ENCODE measurements at places on chromosomes 2 and 18. TPM values are rescaled to one million over a fixed set of nuclear protein-coding genes. Genes with fewer than 3 reads are reported as not detected.

GRCh38 chr2:63053889-63054602, 3.4 kb downstream of the OTX1 start:
- no peak for DNase-seq

GRCh38 chr2:48221846-48222516, 308.0 kb upstream of the STON1 start:
- DNase-seq, result no peak

GRCh38 chr18:48055351-48055750, 124.9 kb upstream of the SMAD2 start:
- DNase-seq, result no peak

GRCh38 chr2:180291060-180291459, 284.0 kb upstream of the CWC22 start:
- no peak for DNase-seq

DNA sequence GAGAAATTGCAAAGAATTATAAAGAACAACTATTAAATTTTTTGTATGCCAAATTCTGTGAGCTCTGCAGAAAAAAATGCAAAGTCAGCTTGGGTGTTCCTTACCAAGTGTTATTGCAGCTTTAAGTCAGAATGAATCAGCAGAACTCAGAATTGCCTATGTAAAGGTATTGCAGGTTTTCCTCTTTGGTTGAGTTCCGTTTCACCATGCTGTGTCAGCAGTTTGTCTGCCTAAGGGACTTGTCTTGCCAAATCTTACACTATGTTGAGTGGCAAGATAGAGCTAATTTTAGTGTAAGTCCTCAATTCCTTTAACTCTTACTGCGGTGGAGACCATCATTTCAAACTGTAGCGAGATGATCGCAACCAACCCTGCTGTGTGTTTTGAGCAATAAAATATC, 38.8 kb downstream of the ADAM23 start:
- DNase-seq, result no peak

- DNase-seq, result no peak
Observed at GRCh38 chr2:201072201-201072530, 365 bp downstream of the NDUFB3 start.

DNA sequence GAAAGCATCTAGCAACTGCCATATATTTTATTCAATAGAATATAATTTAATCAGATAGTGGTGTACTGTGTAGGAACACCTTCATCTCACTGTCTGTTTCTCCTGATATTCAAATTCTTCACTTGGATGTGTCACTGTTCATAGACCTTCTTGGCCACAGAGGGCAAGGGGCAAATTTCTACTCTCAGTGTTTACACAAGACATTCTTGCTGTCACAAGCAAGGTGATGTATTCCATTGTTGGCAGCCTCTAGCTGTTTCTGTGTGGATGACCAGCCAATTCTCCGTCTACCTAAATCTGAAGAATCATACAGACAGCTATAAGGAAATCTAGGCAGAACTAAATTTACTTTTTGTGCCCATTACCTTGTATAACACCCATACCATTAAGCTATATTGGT, 948.3 kb downstream of the CNTNAP5 start:
- no peak for DNase-seq

DNA sequence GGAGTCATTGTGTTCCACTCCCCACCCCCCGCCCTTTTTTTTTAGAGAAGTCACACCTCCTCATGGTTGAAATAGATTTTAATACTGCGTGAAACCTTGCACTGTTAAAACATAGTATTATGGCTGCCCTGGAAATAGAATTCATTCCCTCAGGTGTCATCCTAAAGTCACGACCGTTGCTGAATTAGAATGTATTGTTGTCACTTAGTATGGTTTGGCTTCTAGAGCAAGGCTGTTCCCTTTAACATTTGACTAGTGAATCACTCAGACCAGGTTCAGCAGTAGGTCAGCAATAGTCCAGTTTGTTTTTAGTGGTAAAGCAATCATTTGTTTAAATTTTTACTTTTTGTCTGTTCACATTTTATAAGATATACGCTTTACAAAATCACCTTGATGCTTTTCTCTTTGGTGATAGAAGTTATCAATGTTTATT, 1.2 kb downstream of the BABAM2 start:
- no peak for DNase-seq

GRCh38 chr2:152686321-152686720, 30.9 kb downstream of the PRPF40A start:
- DNase-seq, result no peak

GRCh38 chr2:135119582-135119981, 67.5 kb downstream of the RAB3GAP1 start:
- DNase-seq, result no peak

DNA sequence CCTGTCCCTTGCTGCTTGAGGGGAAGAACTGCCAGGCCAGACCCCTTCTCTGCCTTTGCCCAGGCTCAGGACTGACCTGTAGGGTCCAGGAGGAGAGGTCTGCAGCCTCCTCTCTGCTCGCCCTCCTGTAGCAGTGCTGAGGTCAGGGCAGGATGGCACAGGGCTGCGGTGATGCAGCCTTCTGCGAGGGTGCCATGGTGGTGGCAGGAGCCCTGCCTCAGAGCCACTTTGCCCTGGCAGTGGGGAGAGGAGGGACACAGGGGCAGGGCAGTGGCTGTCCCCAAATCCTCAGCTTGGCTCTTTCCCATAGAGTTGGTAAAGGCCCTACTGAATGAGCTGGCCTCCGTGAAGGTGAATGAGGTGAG, 884 bp downstream of the PROM2 start:
- DNase-seq, result no peak

GRCh38 chr2:20594957-20595356, 55.9 kb downstream of the HS1BP3 start:
- no peak for DNase-seq

GRCh38 chr2:49959961-49960553, 805.7 kb upstream of the FSHR start:
- DNase-seq, result no peak

GRCh38 chr2:23385351-23385747, 370 bp downstream of the KLHL29 start:
- DNase-seq, result peak; percentile 37

DNA sequence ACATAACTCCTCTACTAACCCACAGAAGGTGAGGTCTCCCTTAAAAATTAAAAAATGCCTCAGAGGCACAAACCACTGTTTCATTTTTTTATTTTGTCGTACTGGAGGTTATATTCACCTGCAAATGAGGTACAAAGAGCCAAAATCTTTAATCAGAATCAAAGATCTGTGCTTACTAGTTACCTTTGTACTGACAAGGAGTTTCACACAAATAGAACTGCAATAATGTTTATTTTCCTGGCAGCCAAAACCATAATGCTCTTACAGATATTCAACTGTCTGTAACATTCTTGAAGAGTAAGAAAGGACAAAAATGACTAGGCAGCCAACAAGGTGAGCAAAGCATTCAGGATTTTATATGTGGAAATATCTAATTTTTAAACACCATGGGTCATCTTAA, 105.1 kb upstream of the NOL4 start:
- DNase-seq, result no peak

GRCh38 chr2:207782238-207783030, 12.7 kb upstream of the FZD5 start:
- no peak for DNase-seq

DNA sequence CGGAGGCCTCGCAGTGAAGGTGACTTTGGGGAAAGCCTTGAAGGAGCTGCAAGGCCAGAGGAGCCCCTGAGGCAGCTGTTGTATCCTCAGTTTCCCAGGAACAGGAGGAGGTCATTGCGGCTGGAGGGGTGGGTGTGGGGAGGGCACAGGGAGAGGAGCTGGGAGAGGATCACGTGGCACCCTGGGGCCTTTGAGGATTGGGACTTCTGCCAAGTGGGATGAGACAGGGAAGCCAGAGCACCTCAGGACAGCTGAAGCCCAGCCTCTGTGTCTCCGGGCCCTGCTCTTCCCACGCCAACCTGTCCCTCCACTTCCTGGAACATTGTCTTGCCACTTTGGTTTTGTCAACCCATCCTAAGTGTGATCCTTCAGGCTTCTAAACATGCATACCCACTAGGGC, 19.4 kb upstream of the RRM2 start:
- no peak for DNase-seq

GRCh38 chr2:120406566-120406965, 60.6 kb downstream of the INHBB start:
- no peak for DNase-seq

DNA sequence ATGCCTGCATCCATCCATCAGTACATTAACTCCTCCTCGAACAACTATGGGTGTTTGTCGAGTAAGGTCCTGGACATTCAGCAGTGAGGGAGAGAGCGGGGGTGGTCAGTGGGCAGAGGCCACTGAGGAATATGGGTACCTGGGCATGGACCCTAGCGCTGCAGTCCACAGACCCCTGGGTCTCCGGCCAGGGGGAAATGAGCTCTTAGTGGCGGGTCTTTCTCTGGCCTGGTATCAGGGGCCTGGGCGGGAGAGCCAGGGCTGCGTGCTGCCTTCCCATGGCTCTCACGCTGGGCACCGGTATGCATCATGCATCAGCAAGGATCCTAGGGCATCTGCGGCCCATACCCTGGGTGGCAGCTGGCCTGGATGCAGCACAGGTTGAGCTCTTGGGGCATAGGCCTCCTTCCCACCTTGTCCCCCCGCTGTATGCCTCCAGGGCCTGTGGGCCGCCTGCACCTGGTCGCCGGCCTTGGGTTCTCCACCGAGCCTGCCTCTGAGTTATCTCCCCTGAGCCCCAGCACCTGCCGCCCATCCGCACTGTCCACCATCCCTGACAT, 1.3 kb upstream of the MOCOS start:
- no peak for DNase-seq

DNA sequence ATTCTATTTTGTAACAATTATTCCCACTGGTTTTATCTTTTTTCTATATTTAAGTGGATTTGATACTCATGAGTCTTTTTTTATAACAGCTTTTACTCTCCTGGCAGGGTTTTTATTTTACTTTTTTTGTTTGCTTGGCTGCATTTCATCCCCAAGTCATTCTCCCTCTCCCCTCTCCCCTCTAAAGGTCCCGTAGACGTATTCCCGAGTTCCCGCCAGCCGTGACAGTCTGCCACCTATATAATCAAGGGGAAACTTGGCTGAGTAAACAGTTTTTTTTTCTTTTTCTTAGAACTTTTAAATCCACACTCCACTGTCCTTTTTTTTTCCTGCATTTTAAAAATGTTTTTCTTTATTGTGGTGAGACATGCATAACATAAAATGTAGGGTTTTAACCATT, 433.1 kb upstream of the HS6ST1 start:
- no peak for DNase-seq

DNA sequence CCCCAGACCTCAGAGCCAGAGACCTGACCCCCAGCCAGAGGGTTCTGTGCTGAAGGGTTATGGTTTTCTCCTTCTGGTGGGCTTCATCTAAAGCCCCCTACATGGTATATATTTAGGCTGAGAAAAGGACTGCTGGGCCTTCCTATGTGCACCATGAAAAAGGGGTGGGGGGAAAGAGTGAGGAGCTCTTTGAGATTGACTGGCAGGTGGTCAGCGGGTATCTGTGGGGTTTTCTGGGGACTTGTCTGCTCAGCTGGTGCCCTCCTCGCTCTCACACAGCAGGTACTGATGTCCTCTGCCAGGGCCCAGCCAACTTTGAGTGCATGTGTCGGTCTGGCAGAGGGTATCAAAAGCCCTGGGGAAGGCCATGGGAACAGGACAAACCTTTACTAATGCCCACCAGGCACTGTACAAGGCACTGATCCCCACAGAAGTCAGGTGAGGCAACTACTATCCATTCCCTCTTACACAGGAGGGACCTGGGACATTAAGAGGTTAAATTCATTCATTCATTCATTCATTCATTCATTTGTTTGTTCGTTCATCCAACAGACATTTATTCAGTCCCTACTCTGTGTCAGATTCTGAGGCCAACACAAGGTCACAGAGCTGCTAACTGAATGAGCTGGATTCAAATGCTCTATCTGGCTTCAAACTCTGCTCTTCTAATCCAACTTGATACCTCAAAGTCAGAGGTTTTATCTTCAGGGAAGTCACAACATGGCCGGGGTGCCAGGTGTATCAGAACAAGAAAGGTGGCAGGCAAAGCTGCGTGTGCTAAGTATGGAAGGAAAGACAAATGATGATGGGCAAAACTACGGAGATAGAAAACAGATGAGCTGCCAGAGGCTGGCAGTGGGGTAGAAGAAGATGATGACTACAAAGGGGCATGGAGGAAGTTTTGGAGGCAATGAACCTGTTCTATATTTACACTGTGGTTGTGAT, 44.6 kb downstream of the REEP1 start:
- no peak for DNase-seq

DNA sequence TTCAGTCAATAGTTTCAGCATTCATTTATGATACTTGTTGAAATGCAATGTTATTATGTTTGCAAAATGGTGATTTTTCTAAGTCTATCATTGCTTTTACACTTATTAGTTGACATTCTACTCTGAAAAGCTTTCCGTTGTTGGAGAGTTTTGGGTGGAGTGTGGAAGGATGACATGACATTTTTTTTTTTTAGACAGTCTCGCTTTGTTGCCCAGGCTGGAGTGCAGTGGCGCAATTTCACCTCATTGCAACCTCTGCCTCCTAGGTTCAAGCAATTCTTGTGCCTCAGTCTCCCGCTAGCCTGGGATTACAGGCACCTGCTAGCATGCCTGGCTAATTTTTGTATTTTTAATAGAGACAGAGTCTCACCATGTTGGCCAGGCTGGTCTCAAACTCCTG, 29.8 kb downstream of the PIKFYVE start:
- DNase-seq, result no peak

- no peak for DNase-seq
Observed at GRCh38 chr2:236945431-236946016, 140.2 kb upstream of the COPS8 start.

DNA sequence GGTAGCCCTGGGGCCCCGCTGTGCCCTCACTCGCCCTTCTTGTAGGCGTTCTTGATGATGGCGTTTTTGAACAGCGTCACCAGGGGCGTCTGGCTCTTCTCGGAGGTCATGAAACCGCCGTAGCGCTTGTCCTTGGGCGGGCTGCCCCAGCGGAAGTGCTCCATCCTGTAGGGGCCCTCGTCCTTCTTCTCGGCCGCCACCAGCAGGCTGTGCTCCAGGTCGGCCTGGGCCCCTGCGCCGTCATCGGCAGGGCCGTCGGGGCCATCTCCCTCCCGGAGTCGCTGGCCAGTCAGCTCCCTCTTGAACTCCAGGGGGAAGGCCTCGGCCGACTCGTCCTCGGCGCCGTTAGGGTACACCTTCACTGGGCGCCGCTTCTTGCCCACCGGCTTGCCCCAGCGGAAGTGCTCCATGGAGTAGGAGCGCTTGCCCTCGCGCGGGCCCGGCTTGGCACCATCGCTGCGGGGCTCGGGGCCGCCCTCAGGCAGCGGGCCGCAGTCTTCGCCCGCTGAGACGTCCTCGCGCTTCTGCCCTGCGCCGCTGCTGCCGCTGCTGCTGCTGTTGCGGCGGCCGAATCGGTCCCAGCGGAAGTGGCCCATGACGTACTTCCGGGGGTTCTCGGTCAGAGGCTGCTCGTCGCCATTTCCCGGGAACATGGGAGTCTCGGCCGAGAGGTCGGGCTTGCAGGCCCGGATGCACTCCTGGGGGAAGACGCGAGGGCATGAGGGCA, 7.2 kb downstream of the POMC start:
- peak; percentile 78 for DNase-seq

- no peak for DNase-seq
Observed at GRCh38 chr18:74257083-74257482, 34.7 kb downstream of the CYB5A start.

MERTK gene
- 12.6 TPM for total RNA-seq

CYP26B1 gene
- 21.0 TPM for total RNA-seq

UGT1A4 gene
- not detected for total RNA-seq

GPR155 gene
- 11.2 TPM for total RNA-seq

DAPL1 gene
- not detected for total RNA-seq

ANKRD29 gene
- total RNA-seq, result 4.7 TPM

IL1RL1 gene
- 54.0 TPM for total RNA-seq

C18orf32 gene
- 50.4 TPM for total RNA-seq

CCDC68 gene
- 5.4 TPM for total RNA-seq

ATP8B1 gene
- total RNA-seq, result 6.4 TPM

SAP130 gene
- total RNA-seq, result 13.1 TPM

KCMF1 gene
- total RNA-seq, result 71.2 TPM

POU3F3 gene
- not detected for total RNA-seq

CRYGC gene
- not detected for total RNA-seq

CWC22 gene
- 14.7 TPM for total RNA-seq
